CD4-positive, alpha-beta T cell treated with Interleukin-2 at 100 ng/mL for 4 hours (primary cell): ENCODE measurements at places on chromosomes 1 and 21.

DNA sequence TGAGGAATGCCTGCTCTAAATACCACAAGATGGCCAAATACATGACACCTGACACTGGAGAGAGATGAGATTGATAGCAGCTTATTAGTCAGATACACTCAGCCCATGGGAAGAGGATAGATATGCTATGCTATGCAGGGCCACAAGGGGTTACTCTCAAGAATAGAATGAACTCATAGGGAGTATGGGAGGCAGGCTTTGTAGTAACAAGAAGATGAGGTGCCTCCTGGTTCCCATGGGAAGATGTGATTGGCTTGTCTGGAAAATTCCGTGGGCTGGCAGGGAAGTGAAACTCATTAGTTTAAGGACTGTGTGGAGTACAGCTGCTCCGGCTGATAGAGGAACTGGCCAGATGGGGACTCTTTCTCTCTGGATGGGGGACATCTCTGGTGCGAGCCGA lies 16.5 kb downstream of the CCDC30 start:
- no peak for DNase-seq

GRCh38 chr1:39650431-39650830 lies 11.0 kb upstream of the HEYL start:
- no peak for DNase-seq

GRCh38 chr21:14384453-14384852 lies 1.5 kb upstream of the HSPA13 start:
- DNase-seq: no peak

- DNase-seq: no peak
Observed at GRCh38 chr1:1110561-1110971, 5.3 kb downstream of the C1orf159 start.

DNA sequence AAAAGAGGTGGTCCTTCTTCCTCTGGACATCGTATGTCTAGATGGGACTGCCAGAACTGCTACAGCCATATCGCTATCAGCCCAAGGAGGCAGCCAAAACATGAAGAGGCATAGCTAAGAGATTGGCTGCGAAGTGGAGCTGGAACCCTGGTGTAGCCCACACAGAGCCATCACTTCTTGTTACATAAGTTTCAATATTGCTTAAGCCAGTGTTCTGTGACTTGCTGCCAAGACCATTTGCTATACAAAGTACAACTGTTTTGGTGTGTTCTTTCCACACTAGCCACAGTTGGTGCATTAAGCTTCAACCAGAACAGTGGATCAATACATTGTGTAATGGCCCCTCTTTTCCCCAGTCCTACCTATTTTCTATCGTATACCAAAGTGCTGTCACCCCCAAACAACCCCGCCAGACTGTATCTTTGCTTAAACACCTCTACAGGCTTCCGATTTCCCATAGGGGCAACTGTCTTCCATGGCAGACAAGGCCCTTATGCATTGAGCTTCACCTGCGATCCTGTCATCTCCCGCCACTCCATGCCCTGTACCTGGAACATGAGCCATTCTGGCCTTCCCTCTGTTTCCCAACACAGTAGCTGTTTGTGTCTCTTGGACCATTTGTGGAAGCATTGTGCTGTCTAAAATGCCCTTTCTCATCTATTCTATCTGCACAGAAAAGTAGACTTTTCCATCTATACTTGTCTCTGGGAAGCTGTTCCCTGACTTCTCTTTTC lies 241.8 kb downstream of the TTLL7 start:
- DNase-seq: no peak

GRCh38 chr1:23483321-23484252 lies at the start of gene ASAP3:
ASAP3 (minus strand) TSS chr1:23484179; CDS start chr1:23484133, 46 bp downstream.
- DNase-seq: no peak

DNA sequence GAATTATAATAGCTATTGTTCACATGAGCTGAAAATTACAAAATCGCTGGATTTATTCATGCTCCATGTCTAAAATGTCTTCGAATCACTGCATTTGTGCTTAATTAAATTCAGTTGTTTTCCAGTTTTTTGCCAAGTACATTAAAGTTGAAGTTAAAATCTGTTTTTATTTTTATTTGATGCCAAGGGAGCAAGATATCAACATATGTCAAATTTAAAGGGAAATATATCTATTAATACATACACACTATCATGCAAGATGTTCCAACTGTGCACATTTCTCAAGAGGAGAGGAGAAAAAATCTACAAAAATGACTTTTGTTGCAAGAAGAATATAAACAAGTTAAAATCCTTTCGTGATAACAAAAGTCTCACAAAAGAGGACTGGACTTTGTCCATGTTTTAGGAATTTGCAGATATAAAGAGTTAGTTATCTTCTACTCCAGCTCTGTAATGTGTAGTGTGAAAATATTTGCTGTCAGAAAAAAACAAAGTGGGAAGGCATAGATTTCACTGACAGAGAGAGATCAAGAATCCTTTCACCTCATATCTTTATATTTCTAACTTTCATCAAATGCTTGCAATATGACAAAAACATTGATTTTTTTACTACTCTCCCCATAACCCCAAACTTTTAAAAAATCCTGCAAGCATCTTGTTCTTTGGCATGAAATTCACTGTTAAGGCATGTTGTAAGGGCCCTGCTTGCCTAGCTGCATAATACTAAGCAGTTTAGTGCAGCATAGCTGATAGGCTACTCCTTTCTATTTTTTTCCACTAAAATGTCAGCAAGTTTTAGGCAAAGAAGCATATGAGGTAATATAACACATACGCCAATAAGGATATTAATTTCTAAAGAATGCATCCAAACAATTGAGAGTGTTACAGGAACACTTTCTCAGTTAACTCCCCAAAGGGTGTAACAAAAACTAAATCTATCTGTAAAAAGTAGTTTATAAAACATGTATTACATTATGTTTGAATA lies 340.2 kb upstream of the ADAMTS5 start:
- DNase-seq: no peak

DNA sequence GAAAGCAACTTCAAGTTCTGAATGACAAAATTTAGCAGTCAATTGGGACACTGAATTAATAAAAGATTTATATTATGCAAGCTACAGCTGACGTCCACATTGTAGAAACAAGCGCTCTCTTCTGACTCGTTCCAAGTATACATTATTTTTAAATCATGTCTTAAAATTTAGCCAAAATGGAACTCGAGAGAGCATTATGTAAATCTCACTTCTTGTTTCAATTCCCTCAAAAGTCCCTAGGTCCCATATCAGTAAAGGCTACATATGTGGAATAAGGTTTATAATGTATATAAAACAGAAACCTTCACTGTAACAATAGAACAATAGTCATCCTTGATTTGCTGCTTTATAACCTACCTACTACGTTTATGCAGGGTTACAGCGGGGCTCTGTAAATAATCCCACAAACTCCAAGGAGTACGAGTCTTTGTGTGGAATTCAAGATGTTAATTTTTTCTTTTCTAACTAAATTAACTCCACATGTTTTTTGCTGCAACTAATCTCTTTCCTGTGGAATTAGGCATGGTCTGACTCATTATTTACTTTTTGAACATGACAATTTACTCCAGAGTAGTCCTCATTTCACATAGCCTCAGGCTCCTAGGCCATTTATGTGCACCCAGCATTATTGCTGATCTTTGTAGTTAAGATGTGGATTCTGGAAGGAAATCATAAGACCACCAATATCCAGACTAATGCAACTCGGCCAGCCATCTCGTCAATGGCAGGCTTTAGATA lies 785.1 kb downstream of the LTN1 start:
- DNase-seq: no peak

DNA sequence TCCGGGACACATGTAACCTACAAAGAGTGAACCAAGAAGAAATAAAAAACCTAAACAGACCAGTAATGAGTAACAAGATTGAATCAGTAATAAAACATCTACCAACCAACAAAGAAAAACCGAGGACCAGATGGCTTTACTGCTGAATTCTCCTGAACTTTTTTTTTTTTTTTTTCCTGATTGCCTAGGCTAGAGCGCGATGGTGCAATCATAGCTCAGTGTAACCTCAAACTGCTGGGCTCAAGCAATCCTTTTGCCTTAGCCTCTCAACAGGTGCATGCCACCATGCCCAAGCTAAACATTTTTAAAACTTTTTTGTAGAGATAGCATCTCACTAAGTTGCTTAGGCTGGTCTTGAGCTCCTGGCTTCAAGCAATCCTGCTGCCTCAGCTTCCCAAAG lies 11.2 kb upstream of the FGGY start:
- no peak for DNase-seq

- no peak for DNase-seq
Observed at GRCh38 chr1:145995964-145996432, 381 bp downstream of the TXNIP start.

GRCh38 chr1:145806844-145807243 lies 17.1 kb downstream of the RNF115 start:
- no peak for DNase-seq
